ENCODE measurements at places on chromosomes 5 and 9. TPM values are rescaled to one million over a fixed set of nuclear protein-coding genes. Genes with fewer than 3 reads are reported as not detected.
A peak's percentile ranks its signal among the peaks of the same experiment; 100 is the strongest.

PTBP3 gene
- total RNA-seq = 79.8 TPM

GADD45G gene
- 0.41 TPM for total RNA-seq

TSSK1B gene
- not detected for total RNA-seq

NKD2 gene
- 1.7 TPM for total RNA-seq

LURAP1L gene
- total RNA-seq = 46.6 TPM

TAF11L10 gene
- total RNA-seq = not detected

LCN12 gene
- total RNA-seq = not detected

TMOD1 gene
- 0.08 TPM for total RNA-seq

PTGDS gene
- 3.8 TPM for total RNA-seq

GRAMD2B gene
- 44.2 TPM for total RNA-seq

ZFP37 gene
- 0.68 TPM for total RNA-seq

- no peak for DNase-seq
These were observed 14.9 kb upstream of the SLC22A5 start for GRCh38 chr5:132354381-132355139.

DNA sequence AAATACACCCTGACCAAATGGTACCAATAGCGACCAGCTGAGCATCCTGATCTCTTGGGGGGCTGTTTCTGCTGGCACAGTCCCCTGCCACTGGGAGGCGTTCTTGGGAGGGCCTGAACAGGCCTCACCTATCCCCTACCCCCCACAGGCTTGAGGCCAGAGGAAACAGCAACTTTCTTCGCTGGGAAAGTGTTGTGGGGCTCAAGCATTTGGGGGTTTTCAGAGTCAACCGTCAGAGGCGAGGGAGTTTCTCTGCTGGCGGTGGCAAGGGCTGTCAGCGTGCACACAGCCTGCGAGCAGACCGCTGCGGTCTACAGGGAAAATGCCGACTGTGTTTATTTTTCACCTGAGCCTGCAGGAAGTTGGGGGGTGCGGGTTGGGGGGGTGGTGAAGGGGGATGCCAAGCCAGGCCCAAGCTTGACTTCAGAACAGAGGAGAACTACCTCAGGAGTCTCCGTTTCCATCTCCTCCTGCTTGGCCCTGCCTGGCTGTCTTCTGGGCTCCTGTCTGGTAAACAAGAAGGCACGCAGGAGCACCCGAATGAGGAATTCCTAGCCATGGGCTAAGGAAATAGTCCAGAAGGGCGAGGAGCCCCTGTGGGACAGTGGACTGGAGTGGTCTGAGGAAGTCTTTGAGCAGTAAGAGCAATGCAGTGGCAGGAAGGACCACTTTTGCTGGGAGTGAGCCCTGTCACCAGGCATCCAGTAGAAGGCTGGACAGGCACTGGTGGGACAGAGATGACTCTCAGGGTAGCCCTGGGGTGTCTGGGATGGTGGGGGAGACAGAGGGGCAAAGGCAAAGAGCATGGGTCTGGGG lies 18.1 kb downstream of the TCF7 start:
- no peak for DNase-seq

- no peak for DNase-seq
These were observed 8.4 kb downstream of the OBP2B start for GRCh38 chr9:133200631-133201030.

DNA sequence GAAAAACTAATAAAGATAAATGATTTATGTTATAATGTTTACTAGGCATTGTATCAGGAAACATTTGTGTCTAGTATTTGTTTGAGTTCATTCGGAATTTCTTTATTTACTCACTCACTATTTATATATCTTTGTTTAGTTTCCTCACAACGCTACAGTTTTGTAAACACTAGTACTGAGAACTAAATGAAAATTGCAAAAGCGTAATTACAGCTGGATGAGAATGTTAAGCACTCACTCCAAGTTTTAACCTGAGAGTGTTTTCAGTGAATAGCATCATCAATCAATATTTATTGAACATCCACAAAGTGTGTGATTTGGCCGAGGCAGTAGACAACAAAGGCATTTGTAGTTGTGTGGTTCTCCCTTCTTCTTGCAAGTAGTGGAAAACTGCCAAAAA lies 969.6 kb upstream of the DMAC1 start:
- DNase-seq = no peak

GRCh38 chr9:88007291-88007650 lies 32.9 kb upstream of the CDK20 start:
- DNase-seq = no peak

DNA sequence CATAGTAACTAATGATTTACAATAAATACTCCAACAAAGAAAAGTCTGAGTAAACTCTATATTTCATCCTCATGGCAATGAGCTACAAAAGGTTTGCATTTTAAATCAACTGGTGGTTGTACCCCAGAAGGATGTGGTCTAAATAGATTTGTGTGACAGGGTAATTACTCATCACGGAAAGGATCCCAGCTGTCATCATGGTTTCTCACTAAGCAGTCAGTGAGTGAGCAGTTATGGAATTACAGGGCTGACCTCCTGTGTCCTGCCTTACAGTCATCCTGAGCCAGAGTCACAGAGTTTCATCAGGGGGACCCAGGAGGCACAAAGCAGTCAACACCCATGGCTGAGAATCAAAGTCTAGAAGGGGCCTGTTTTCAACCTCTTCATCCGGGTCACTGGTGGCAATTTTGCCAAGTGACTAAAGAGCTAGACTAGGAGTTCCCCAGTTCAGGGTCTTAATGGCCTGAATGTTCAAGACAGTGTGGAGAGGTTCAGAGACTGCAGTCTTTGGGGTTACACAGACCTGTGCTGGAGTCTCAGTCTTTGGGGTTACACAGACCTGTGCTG lies 210.7 kb upstream of the SLC24A2 start:
- DNase-seq = peak; percentile 90

DNA sequence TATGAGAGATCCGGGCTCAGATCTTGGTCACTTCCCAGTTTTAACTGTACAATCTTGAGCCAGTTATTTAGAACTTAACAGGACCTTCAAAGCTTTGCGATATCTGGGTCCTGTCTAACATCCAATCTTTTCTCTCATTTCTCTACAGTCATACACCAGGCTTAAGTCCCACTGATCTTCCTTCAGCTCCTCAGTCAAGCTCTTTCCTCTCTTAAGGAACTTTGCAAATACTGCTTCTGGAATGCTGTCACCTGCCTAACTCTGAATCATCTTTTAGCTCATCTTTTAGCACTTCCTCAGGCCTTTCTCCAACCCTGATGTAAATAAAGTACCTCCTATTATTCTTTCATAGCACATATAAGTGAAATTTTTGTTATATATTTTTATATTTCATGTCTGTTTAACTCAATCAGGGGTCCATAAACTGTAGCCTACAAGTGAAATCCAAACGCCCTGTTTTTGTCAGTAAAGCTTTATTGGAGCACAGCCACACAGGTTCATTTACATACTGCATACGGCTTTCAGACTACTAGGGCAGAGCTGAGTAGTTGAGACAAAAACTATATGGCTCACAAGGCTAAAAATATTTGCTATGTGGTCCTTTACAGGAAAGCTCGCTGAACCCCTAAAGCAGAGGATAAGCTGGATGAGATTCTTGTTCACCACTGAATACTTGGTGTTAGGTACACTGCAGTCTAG lies 63.5 kb downstream of the MEF2C start:
- DNase-seq = no peak

DNA sequence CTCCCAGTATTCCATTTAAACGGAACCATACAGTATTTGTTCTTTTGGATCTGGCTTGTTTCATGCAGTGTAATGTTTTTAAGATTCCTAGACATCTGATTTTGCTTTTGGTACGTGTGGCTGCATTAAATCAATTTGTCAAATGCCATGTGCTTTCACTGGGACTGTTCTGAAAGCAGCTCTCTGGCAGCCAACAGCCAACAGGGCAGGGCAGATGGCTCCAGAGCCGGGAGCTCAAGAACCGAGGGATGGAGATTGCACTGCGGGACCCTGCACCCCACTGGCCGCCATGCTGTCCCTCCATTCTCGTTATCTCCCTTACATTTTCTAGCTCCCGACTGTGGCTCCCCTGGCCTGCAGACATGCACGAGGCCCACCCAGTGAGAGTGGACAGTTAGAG lies 33.4 kb upstream of the AIF1L start:
- DNase-seq = no peak

GRCh38 chr9:113664181-113664875 lies 200.8 kb downstream of the RGS3 start:
- no peak for DNase-seq

GRCh38 chr9:6428940-6429889 lies 16.2 kb downstream of the UHRF2 start:
- no peak for DNase-seq

GRCh38 chr5:161358446-161358845 lies 188.1 kb downstream of the GABRB2 start:
- DNase-seq = no peak

GRCh38 chr5:87210076-87210475 lies 57.6 kb upstream of the RASA1 start:
- DNase-seq = no peak

DNA sequence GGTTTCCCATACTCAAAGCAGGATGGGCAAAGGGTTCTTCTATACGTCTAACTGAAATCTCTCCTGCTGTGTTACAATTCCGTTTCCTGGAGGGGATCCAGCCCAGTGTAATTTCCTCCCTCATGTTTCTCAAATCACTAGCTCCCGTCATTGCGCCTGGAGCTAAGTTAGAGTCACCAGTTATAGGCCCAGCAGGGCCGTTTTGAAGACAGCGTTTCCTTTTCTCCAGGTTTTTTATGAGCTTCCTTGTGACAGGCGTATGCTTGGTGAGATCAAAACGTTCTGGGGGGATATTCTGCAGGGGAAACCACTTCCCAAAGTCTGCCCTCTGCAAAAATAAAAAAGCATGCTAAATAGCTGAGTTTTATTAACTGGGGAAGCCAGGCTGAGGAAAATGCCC lies 53.0 kb upstream of the WWC1 start:
- DNase-seq = no peak

DNA sequence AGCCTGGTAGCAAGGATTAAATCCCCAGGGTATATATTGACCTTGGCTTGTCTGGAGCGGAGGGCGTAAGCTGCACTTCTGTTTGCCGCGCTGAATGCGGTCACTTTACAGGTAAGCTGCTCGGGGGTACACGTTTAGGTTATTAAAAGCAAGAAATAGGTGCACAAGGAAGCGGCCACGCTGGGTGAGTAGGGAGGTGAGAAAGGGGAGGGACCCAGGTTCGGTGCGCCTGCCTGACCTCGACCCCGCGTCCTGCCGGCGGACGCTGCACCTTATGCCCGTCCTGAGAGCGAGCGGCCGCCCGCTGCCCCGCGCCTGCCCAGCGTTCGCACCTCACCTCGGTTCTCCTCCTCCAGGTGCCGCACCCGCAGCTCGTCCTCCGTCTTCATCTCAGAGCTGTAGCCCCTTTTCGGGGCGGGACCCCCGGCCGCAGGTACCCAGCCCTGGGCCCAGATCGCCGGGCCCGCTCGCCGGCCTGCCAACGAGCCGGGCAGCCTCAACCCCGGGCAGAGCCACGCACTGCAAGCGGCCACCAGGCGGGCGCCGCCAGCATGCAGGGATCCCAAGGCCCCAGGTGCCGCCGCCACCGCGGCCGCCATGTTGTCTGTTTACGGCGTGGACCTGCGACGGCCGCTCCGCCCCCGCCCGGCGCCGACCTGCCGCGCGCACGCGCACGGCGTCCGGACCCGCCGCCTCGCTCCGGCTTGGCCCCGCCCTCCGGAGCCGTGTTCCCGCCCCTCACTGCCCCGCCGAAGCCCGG lies at the start of gene AUH:
Gene AUH, minus strand, starts transcription at position 628 of the 760 bp plus-strand sequence. Its CDS starts 29 bp downstream, at position 599.
- DNase-seq = peak; percentile 31

DNA sequence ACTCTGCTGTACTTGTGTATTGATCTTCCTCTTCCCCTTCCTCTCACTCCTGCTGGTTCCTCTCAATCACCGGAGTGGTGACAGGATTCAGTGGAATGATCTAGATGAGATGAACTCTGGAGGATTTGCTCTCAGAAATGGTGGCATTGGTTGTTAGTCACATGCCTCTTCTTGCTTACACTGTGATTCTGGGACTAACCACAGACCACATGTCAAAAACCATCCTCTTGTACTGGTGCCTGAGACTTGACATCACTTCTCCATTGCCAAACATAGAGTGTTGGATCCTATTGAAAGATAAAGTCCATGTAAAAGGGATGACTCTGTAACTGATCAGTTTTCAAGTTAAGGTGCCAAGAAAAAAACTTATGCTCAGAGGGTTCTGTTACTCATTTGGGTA lies 506.5 kb downstream of the DMAC1 start:
- DNase-seq = no peak

GRCh38 chr5:11683666-11684065 lies 220.6 kb downstream of the CTNND2 start:
- no peak for DNase-seq

All from kidney epithelial cell (primary cell).